Lower leg skin (tissue), 4 donors: ENCODE measurements at places on chromosomes 7 and 10. TPM values are rescaled to one million over a fixed set of nuclear protein-coding genes. Genes with fewer than 3 reads are reported as not detected.

DNA sequence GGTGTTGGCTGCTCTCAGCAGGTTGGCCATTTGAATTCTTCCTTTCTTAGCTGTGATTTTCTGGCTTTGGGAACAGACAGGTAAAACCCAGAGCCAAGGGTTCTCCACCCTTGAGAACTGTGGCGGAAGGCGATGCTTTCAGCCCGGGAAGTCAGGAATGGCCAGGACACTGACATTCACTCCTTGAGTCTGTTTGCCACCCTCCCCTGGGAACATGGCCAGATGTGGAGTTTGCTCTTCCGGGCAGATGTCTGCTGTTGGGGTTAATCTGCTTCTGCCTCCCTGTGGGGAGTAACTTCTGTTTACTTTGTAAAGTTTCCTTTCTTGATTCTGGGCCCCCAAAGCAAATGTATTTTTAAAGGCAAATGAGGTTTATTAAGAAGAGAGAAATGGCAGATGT, 17.7 kb downstream of the GATA3 start:
- no peak for DNase-seq

DNA sequence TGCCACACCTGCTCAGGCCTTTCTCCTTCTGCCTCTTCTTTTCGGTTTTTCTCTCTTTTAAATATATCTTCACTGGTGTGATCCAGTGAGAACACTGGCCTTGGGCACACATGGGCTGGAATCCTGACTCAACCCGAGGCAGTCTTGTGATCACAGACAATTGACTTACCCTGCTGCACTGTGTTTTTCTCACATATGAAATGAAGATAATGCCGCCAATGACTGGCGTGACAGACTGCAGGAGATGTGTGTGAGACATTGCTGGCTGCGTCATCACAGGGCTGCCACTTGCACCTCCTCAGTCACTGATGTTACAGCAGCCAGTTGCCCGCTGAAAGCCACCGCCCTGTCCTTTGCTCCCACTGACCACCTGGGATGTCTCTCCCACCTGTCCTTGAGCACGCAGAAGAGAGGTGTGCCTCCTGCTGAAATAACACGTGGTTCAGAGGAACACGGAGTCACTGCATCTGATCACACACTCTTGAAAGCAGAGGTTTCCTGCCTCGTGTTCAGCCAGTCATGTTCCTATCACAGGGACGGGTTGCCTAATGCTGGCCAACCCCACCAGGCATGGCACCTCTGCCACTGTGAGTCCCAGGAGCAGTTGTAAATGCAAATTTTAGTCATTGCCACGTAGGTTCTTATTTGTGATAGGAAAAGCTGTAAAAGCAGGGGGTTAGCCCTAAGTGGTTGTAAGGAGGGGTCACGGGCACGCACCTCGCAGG, 124.6 kb upstream of the LANCL2 start:
- DNase-seq = no peak

DNA sequence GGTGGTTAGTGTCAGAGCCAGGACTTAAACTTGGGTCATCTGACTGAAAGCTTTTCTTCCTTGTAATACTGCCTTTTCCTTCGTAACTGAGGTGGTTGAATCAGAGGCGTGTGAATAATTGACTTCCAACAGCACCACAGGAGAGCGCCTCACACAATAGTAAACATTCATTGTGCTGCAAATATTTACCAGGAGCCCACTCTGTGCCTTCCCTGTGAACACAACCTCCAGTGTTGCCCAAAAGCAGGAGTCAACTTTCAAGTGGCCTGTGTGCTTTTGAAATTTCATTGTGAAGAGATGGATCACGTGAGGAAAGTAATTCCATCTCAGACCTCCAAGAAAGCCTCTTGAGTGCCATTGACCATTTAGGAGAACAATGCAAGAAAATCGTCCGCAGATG, 60.2 kb downstream of the ADRA2A start:
- no peak for DNase-seq

Gene BLNK
- 2.4 TPM for total RNA-seq

Gene UBE2H
- 121 TPM for total RNA-seq

DNA sequence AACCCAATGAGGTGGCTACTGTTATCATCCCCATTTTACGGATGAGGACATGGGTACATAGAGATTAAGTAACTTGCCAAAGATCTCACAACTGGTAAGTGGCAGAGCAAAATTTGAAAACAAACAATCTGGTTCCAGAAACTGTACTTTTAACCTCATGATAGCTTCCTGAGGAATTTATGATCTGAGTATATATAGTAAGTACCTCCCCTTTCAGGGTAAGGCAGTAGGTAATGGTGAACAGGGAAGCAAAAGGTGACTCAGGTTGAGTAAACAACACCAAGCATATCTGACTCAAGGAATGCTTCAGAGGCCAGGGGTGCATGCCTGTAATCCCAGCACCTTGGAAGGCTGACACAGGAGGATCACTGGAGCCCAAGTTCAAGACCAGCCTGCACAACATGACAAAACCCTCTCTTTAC, 21.1 kb downstream of the KLLN start:
- DNase-seq = no peak

- no peak for DNase-seq
Measured at GRCh38 chr7:137981668-137982067, 20.2 kb downstream of the CREB3L2 start.

DNA sequence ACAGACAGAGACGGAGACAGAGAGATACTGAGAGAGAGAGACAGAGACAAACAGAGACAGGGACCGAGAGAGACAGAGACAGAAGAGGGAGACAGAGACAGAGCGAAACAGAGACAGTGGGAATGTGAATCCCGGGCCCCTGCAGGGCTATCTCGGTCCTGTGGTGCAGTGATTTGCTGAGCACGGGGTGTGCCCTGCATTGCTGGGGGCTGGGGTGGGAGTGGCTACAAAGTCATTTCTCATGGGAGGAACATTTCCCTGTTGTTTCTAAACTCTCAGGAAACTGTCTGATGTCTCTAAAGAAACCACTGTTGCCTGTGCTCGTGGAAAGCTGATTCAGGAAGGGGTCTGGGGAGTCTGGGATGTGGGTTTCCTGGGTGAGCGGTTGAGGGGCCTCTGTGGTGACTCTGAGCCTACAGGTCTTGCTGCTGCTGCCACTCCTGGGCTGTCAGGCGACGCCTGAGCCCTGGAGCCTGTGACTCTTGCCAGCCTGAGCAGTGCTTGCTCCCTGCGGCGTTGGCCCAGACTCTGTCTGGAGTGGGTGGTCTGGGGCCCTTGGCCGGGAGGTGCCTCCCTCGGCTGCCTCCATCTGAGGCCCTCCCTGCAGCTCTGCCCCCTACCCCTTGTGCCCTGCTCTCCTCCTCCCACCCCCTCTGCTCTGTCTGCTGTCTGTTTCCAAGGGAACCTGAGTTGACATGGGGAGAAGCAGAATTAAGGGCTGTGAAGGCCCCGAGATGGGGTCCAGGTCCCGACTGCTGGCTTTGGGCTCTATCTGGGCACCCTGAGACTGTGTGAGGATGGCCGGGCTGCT, 292.0 kb downstream of the WDR37 start:
- DNase-seq = no peak

DNA sequence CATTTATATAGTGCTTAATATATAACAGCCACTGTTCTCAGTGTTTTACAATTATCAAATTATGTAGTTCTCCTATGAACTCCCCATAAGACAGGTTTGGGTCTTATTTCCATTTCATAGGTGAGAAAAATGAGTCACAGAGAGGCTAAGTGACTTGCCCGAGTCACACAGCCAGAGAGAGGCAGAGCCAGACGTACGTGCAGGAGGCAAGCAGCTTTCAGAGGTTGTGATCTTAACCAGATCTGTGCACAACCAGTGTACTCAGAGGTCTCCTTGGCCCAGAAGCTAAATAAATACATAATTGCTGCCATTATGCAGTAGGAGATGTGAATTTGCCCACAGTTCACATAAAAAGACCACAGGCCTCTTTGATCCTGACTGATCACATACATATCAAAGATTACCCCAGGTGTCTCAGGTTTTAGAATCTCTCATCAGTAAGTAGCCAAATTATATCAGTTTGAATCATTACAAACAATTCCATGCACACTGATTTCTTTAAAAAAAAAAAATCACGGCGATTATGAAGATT, 304.7 kb upstream of the AOAH start:
- DNase-seq = no peak

- no peak for DNase-seq
Measured at GRCh38 chr7:85711894-85712293, 525.0 kb upstream of the SEMA3D start.

DNA sequence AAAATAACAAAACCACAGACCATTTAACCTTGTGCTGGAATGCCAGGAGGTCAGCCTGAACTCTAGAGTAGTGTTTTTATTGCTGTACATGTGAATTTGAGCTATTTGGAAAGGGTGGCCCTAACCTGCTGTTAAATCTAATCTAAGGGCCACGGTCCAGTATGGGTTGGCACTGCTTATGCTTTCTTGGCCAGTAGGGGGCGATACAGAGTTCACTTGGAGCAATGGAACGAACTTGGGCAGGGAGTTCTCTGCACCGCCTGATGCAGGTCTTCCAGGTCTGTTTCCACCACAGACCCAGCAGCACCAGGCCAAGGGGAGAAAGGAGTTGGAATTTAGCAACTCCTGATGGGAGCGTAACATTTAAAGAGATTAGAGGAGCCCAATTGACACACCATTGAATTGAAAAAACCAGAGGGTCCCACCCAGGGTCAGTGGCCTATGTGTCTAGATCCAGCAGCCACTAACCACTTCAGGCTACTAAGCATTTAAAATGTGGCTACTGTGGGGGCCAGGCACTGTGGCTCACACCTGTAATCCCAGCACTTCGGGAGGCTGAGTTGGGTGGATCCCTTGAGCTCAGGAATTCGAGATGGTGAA, 75.7 kb upstream of the EFCAB10 start:
- no peak for DNase-seq

Gene CTTNBP2
- 1.2 TPM for total RNA-seq

Gene DNAJC2
- 17.9 TPM for total RNA-seq

Gene SPDYE5
- total RNA-seq = not detected

DNA sequence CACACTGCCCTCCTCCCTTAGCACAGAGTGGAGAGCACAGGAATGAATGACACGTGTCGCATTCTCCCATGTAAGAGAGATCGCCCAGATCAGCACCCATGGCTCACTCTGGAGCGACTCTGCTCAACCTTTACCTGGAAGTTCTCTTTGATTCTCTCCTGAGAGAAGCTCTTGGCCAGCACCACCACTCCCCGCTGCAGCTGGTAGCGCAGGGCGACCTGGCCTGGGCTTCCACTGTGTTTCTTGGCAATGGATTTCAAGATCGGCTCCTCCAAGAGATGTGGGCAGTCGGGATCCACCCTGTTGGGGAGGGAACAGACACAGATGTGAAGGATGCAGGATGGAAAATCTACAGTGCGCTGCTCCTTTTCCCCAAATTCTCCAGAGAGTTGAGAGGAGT, 27.4 kb downstream of the AKR1C8 start:
- DNase-seq = no peak

GRCh38 chr10:68900427-68901104, 549 bp upstream of the DDX50 start:
- DNase-seq = no peak

GRCh38 chr7:106057962-106058927, 53.9 kb downstream of the SYPL1 start:
- peak; percentile 93 for DNase-seq

Gene TFR2
- 3.4 TPM for total RNA-seq

Gene LLCFC1
- total RNA-seq = not detected

DNA sequence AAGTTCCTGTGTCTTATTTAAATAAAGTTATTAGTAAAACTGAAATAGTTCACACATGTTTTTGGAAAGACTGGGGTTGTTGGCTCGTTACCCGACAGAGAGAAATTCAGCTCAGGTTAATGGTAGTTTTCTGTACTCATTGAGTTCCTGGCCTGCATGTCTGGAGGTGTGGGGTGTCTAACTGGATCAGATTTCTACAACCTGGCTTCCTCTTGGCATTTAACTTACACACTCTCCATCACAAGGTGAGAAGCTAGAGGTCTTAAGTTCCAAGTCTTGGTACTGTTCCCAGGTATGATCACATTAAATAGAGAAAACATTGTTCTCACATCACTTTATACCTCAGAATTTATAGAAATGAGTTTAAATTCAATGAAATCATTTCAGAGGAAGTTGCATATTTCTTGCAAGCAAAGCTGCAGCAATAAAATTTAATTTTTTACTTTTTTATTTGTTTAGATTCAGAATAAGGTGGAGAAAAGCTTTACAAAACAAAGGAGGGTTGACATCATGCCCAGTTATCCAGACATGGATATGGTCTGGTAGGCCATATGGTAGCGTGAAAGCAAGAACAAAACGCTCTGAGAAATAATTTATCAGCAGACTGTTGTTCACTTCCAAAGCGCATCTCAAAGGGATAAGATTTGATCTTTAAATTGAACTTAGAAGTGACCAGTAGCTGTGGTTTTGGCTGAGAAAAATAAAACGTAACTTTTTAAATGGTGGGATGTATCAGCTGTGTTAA, 120.6 kb downstream of the GLCCI1 start:
- DNase-seq = no peak

- no peak for DNase-seq
Measured at GRCh38 chr7:69411018-69411417, 187.3 kb upstream of the AUTS2 start.

- DNase-seq = no peak
Measured at GRCh38 chr10:58065529-58065815, 202.2 kb downstream of the IPMK start.

- no peak for DNase-seq
Measured at GRCh38 chr10:99461230-99461629, 30.8 kb upstream of the GOT1 start.
